ENCODE measurements at places on chromosomes 3 and 15.

DNA sequence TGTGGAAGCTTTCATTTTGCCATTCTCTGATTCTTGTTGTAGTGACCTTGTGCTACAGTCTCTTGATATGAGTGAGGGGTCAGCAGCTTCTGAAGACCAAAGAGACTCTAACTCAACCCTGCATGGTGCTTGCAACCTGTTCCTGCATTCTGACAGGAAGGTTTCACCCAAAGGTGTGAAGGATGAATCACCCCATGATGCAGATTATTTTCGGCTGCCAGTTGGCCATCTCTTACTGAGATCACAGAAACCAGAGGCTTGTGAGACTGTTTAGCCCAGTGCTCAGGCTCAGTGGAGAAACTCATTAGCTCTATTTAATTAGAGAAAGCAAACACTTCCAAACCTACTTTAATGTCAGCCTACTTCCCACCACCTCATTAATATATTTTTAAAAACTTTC is 29.2 kb upstream of the TPRG1 start:
- peak; percentile 55 for DNase-seq

- DNase-seq = no peak
Measured at GRCh38 chr3:43874290-43874689, 183.6 kb downstream of the ABHD5 start.

DNA sequence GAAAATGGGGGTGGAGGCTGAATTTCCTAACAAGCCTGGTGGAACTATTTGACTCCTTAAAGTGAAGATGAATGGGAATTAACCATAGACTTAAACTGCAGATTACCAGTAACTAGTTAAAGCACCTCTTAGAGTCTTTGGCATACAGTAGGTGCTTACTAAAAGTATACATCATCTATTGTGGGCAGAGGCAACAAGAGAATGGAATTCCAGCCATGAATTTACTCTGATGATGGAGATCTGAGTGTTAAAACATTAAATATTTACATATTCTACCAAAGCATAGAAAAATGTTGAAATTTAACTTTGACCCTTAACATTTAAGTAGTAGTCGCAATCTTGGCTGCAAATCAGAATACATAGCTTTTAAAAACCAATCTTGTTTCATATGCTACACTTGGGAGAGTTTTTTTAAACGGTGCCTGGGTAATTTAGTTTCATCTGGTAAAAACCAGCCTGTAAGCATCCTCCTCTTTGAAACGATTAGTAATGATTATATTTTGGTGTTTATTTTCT is 5.2 kb downstream of the UBA5 start:
- DNase-seq = no peak

DNA sequence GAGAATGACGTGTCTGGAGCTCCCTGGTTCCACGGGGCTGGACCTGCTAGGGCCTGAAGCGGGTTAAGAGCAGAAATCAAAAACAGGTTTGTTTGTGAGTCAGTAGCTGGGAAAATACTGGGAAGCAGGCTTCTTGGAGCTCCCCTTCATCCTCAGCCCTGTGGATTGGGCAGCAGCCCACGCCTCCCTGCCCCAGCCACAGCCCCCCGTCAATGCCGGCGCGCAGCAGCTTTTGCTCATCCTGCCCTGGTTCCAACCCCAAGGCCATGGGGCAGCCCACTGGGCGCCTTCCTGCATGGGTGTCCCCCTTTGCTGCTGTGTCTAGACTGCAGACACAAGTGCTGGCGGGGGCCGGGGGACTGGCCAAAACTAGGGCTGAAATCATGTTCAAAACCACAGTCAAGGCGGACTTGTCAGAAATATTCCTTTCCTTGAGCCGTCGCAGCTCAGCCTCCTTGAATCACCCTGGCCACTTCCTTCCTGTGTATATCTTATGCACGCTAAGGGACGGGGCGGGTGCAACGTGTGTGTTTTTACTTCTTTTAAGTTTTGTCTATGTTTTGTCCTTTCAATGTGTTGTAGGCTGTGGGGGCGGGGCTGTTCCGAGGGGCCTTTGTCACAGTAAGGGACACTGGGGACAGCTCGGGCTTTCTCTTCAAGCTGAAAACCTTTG is 108.1 kb downstream of the KLF13 start:
- peak; percentile 83 for DNase-seq

DNA sequence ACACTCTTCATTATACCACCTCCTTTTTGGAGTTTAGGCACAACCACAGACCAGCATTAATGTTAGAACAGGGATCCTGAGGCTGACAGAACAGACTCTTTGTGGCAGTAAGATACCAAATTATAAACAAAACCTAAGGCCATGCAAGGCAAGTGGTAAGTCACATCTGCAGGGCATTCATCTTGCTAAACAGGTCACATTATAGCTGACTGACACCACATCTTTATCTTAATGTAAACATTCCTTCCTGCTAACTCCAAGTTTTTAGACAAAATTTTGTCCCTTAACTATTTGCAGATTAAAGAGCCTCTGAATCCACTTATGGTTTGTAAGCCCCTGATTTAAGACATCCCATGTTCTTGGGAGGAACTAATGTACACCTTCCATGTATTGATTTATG is 500.6 kb downstream of the PYDC2 start:
- DNase-seq = no peak

- no peak for DNase-seq
Measured at GRCh38 chr3:37295925-37296324, 121.5 kb upstream of the LRRFIP2 start.

- DNase-seq = no peak
Measured at GRCh38 chr3:45362758-45363157, 25.6 kb upstream of the LARS2 start.

DNA sequence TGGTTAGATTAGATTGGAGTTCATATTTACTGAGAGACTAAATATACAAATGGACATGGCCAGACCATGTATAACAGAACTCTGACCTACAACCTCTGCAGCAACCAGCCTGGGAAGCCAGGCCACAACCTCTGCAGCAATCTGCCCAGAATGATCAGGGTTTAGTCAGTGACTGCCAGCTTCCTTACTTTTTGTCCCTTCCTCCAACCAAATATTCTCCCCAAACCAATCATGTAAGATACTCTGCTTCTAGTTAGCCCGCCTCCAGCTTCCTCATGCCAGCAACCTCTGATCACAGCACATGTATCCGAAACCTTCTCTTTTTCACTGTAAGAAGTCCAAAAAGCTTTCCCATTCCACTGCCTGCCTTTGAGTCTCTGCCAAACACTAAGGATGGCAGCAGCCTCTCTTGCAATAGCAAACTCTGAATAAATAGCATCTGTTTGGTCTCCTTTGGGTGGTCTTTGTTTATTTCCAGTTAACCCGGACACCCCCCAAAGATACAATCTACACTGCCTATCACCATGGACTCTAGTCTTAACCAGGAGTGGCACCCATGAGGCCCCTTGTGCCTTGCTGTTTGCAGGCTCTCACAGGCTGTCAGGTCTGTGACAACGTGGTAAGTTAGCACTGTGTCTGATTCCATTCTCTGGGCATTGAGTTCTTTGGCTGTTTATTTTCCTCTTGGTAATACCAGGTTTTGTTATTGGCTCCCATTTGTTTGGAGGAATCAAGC is 102.2 kb downstream of the ERC2 start:
- DNase-seq = no peak

DNA sequence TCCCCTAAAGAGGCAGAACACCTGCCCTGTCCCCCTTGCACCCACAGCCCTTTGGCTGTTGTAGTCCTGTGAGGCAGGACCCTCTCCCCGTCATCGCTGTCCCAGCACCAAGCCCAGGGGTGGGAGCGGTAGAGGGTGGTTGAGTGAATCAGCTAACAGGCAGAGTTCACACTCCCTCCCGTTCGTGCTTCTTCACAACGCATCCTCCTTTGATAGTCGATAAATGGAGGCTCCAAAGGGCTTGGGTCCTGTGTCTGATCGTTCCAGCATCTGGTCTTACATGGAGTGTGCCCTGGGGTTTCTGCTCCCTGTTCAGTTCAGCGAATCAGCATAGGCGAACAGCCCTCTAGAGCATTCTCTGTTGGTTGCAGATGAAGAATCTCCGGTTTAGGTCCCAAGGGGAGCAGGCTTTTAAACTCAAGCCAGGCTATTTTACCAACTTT is 820 bp upstream of the HMCES start:
- no peak for DNase-seq

- no peak for DNase-seq
Measured at GRCh38 chr3:61080737-61081445, 170.4 kb downstream of the FHIT start.

GRCh38 chr3:127412578-127413317 is 124.9 kb upstream of the PRR20G start:
- no peak for DNase-seq

- DNase-seq = no peak
Measured at GRCh38 chr3:12237912-12238650, 50.8 kb upstream of the PPARG start.

- DNase-seq = no peak
Measured at GRCh38 chr3:174089592-174089991, 692.0 kb downstream of the NLGN1 start.

DNA sequence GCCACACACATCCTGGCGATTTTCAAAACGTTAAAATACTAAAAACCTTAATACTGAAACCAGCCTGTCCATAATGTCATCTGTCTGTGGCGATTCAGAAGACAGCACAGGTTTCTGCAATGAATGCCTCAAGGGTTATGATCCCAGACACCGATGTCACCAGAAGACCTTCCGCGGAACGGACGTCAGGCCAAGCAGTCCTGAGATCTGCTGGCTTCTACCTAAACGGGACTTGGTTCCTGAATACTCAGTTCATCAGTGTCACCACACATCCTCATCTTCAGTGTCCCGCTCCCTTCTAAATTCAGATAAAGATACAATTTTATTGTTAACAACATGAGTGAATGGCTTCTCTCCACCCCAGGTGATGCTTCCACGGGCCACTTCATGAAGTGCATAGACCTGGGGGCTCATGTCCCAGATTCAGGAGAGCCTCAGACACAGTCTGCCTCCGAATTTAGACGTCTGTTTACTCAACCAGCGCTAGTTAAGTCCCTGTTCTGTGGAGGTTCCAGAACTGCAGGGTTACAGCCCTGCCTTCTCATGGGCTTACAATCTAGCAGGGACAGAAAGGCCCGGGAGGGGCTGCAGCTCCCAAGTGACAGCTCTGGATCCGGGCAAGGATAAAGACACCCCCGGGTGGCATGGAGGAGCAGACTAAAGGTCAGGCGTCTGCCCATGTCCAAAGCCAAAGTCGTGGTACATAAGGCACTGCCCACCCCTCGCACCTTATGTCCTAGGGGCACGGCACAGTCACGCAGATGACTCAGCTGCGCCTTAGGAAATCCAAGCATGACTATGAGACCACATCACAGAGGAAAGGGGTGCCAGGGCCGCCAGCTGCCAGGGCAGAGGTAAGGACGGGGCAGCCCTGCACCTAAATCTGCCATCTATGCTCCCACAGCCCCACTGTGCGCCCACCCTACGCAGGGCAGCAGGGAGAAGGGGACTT is 75.9 kb downstream of the VGLL4 start:
- DNase-seq = no peak

DNA sequence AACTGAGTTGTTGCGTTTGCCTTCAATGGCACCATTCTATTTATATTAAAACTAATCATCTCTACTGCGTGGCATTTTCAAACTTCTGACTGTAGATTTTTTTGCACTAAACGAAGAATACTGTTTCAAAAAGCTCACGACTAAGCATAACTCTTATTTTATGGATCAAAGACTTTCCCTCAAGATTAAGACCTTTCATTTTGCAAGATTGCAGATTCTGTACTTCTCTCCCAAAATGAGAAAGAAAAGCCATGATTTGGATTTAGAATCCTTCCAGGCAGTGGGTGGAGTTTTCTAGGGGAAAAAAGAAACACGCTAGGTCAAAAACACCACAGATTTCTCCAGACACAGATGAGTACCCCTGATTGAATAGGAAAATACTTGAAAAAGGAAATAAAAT is 617.2 kb upstream of the NR2F2 start:
- no peak for DNase-seq
